Stimulated activated memory B cell treated with anti-CD40 and anti-IgM and Interleukin-4, amounts not matched to agents 10 μg/mL and 1 μg/mL and 100 μg/mL, for 72 hours (primary cell): ENCODE measurements at places on chromosomes 4 and X.

GRCh38 chrX:110442635-110443034 is 84.0 kb downstream of the RTL9 start:
- ATAC-seq = no peak

DNA sequence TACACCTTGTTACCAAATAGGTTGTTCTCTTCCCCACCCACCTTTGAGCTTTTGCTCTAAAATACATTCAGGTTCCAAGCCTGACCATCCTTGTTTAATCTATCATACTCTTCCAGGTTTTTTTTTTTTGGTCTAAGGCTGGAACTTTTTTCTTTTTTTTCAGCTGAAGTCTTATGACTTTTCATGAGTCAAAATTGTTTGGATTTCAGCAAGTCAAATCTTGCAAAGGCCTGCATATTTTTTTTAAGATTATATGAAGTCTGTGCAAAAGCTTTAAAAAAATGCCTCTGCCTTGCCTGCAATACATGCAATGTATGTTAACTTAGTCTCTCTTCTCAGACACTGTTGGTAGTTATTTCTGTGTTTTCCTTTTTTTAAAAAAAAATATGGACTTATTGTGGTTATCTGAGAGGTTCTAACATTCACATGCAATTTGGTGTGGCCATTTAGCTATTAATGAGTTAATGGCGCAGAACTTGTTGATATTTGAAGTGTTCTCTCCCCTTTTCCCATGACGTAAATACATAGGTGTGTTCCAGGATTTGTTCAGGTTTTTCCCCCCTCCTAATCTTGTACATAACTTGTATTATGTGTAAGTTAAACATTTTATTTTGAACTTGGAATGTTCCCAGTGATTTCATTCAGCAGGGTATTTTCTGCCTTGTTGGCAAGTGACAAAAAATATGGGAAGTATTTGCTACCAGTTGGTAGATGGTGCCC is 58.7 kb downstream of the CCKAR start:
- ATAC-seq = no peak

- ATAC-seq = no peak
Measured at GRCh38 chrX:112687189-112687691, 7.5 kb upstream of the LHFPL1 start.

DNA sequence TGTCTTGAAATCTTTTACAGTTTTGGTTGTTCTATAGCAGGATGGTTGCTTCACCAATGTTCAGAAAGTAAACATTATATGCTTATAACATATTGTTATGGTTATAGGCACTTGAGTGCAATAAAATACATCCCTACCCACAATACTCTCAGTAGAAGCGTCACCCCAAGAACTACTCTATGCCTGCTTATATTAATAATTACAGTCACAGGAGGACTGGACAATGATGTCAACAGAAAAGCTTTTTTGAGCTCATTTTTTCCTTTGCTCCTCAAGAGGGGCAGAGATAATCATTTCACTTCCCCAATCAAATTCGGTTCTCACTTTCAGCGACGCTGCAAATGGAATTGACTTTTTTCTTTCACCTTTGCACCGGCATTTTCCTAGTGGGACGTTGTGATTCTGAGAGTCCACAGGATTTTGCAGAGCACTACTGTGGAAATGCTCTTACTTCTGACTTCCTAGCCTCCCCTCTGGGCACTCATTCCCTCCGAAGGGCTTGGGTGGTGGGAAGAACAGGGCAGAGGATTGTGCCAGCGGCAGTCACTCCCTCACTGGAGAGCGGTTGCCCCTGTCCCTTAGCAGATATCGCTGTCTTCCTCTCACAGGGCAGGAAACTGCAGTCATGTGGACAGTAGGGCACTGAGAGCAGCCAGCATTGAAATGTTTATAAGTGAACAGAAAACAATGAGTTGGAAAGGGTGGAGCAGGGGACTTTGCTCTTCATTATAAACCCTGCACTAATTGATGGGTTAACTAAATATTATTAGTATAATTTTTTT is 24.9 kb upstream of the SGMS2 start:
- ATAC-seq = no peak

GRCh38 chr4:40600850-40601249 is 28.8 kb downstream of the RBM47 start:
- ATAC-seq = no peak

GRCh38 chr4:177791188-177791587 is 349.0 kb upstream of the AGA start:
- ATAC-seq = no peak

DNA sequence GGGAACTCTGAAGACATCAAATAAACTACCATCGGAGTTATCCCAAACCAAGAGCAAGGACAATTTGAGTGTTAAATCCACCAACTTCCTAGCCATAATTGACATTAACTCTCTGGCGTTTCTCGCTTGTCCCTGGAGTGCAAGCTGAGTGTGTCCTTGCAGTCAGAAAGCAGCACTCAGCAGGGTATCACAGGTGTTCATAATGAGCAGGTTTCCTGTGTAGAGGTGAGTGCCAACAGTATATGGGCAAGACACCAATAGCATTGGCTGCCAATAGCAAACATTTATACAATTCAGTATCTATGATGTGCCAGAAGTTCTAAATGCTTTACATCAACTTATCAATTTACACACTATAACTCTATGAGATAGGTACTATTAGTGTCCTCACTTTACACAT is 11.2 kb downstream of the BLTP1 start:
- no peak for ATAC-seq

DNA sequence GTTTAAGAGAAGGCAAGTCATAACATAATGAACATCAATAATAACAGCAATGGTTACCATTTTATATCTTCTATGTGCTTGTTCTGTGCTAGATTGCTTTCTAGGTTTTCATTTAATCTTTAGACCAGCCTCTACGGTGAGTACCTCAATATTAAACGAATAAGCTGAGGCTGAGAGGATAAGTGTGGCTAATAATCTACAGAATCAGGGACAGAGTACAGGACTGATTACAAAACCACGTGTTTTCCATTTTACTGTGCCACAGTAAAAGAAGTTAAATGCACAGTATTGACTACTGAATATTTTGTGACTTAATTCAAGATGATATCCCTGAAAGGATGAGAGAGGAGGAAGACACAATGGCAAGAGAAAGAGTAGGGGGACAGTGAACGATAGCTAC is 56.3 kb downstream of the HUWE1 start:
- no peak for ATAC-seq

DNA sequence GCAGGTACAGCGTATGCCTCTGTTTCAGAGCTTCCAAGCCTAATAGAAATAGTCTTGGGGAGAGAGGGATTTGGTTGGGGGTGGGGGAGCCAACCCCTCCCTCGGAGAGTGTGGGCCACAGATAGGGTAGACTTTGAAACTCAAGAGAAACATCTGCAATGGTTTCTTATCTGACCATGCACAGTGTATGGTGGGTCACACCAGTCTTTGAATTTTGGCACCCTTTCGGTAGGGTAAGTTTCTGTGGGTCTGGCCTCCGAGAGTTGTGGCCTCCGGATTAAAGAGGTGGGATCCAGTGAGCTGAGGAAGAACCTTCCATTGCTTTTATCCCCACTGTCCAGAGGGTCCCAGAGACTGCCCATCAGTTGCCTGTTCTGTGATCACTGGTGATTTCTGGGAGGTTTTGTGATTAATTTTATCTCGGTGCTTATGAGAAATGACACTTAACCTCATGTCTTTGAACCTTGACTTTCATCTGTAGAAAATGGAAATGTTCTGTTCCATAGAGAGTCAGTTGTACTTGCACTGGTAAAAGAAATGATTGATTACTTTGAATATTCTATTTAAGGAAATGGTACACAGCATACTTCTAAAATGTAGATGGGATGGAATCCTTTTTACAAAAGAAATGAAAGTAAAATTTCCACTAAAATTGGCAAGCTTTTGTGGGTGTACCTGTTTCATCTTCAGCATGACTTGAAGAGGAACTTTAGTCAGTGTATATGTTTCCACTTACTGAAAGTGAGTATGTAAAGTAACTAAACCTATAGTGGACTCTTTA is 62.7 kb downstream of the TMEM131L start:
- ATAC-seq = peak; percentile 51

DNA sequence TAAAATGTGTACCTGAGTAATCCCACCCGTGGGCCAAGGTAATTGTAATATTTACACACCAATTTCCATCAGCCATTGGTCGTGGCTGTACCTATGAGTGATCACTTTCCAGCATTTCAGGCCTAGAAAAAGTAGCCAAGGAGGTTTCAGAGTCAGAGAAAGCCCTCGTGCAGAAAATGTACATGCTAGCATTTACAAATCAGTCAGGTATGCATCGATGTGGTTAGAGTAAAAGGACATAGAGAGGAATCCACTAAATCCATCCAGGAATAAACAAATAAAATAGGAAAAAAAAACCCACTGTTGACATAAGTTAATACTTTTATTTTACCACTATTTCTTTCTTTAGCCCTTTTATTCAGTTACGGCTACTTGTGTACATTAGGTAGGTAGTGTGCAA is 256.8 kb downstream of the TRIML1 start:
- ATAC-seq = no peak

DNA sequence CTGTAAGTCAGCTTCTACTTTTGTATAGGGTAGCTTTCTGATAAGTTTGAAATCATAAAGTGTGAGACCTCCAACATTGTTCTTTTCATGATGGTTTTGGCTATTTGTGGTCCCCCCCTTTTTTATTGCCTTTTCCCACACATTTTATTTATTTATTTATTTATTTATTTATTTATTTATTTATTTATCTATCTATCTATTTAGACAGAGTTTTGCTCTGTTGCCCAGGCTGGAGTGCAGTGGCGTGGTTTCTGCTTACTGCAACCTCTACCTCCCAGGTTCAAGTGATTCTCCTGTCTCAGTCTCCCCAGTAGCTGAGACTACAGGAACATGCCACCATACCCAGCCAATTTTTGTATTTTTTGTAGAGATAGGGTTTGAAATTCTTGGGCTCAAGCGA is 9.7 kb upstream of the MTHFD2L start:
- ATAC-seq = no peak

DNA sequence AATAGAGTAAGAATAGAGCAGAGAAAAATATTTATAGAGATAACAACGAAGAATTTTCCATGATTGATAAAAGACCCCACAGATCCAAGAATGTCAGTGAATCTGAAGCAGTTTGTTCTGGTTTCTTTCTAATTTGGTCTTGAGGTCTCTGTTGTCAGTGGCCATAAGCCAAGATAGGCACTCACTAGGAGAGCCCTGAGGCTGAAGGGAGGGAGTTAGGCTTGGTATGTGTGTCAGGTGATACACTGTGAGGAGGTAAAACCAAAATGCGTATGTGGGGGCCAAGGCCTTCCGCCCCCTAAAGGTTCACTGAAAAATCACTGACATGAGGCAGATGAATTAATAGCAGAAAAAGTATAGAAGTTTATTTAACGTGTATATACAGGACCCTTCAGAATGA is 382.3 kb upstream of the HTR2C start:
- ATAC-seq = no peak

DNA sequence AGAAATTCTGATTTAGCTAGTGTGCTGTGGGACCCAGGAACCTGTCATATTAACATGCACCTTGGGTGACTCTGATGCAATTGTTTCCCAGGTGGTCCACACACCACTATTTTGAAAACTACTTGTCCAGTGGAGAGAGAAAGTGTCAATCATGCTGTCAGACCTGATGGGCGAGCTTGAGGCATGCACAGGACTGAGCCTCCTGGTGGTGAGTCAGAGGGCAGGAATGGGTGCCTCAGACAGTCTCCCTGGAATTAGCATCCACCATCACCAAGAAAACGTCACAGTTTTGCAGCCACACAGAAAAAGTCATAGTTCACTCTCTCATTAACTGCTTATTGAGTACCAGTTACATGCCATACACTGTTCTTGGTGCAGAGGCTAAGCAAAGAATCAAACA is 181.8 kb upstream of the MAOA start:
- ATAC-seq = no peak

DNA sequence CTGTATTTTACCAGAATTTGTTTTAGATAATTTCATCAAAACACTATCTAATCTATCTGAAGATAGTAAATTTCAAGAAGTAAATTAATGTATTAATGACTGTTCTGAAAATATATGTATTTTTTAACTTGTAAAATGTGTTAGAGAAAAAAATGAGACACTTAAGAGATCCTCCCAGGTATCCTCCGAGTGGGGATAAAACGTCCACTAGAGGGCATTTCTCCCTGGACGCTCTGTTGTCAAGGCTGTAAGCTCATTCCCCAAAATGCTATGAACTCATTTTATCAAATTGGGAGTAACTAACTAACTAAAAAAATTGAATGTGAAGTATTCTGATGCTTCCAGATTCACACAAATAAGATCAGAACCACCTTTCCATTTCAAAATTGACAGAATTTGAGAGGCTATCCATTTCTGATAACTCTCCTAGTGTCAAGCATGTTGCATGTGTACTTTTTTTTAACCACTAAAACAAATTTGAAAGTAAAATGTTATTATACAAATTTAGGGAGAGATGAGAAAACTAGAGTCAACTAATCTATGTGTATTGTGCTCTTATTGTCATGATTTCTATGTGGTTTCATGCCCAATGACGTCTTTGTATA is 337.3 kb upstream of the HS3ST1 start:
- ATAC-seq = peak; percentile 57

DNA sequence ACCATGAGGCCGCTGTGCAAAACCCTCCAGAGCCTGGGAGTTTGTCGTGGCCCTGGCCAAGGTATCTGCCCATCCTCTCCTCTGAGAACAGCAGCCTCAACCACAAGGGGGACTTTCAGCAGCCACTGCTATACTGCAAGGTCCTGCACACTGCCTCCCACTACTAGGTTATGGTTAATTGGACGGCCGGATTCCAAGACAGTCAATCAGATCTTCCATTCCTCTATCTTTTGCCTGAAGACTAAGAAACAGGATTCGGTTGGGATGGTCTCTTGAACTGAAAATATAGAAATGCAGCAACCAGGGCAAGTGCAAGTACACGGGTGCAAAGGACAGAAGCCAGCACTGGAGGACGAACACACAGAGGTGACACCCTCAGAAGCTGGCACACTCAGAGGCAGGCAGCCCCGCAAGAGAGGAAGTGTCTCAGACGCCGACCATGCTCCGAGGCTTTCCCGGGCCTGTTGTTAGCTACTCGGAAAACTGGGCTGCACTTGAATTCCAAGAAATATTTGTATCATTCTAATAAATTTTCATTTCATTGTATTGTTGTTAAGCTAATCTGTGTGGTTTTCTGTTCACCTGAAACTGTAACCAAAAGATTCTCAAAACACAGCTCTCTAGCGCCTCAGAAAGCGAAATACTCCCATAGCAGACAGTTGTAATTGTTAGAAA is 63.3 kb downstream of the AFAP1 start:
- ATAC-seq = no peak

DNA sequence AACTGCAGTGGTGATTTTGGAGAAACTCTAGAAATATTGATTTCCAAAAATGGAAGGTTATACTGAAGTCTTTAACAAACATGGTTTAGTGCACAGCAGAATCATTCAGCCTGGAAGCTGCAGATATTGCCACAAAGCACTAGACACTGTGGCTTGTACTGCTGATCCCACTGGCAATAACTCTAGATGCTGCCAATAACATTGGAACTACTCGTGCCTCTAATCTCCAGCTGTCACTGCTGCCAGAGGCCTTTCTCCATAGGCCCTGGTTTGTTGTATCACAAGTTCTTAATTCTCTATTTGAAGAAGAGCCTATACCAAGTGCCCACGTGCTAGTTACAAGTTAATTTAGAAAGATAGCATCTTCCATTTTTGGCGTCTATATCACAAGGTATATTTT is 19.3 kb downstream of the DMP1 start:
- no peak for ATAC-seq
